ENCODE measurements at places on chromosomes 7 and 10. TPM values are rescaled to one million over a fixed set of nuclear protein-coding genes. Genes with fewer than 3 reads are reported as not detected.

Gene SLIT1
- total RNA-seq, result 0.26 TPM

DNA sequence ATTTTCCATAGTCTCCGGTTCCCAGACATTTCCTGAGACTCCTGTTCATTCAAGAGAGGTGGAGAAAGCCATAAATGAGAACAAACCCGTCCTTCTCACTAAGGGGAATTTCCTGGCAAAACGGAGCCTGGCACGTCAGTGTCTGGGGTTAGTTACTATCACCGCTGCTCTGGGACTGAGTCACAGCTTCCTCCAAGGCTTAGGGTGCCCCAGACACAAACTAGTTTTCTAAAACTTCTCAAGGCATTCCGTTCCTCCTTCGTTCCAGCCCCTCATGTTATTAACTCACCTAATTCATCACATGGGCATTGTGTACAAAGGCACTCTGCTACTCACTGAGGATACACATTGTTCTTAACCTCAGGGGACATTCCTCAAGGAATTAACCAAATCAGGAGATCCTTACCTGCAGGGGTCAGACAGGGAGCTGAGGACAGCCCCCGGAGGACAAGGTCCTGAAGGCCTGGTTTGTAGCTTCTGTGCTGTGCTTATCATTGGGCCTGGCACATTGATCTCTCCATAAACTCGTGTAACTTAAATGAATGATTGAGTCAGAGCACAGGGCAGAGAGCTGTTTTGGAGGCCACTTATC, 103.0 kb upstream of the KLF6 start:
- H3K27ac ChIP-seq, result peak overlapping the region; percentile 94
- no peaks in the 10 kb centered on the region for H3K36me3 ChIP-seq
- DNase-seq, result peak; percentile 83

GRCh38 chr10:2777666-2778355, 289.5 kb upstream of the PFKP start:
- no peak overlapping the region for H3K27ac ChIP-seq
- H3K36me3 ChIP-seq, result no peaks in the 10 kb centered on the region
- no peak overlapping the region for H3K4me3 ChIP-seq

DNA sequence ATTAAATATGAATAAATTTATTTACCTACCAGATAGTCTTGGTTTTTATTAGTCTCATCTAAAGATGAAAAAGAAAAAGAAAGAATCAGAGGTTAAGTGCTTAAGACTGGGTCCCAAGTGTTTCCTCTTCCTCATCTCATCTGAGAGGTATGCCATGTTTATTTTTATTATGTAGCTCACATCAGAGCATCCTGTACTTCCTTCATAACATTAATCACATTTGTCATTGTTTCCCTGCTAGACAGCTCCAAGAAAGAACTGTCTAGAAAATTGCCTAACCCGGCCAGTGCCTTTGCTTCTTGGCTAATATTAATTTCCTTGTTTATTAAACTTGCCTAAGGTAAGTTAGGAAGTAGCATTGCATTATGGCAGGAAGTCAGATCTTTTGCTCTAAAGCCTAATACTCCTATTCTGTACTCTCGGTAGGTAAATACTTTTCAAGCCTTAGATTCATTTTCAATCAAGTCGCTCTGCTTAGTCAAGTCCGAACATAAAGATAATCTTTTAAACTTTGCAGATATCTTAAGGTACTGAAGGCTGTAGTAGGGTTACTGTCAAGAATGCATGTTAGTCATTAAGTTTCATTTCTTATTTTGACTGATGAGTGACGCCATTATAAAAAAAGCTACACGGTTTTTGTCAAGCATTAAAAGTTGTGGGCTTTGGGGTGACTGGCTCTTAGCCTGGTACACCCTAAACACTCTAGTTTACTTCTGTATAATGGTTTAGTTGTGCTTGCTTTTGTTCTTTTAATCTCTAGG, 47.4 kb downstream of the ZMYND11 start:
- no peaks in the 10 kb centered on the region for H3K27me3 ChIP-seq
- H3K4me3 ChIP-seq, result peak overlapping the region; percentile 41
- no peak for DNase-seq
- H3K27ac ChIP-seq, result peak overlapping the region; percentile 66
- peaks cover 9% of the 10 kb centered on the region for H3K4me1 ChIP-seq

Gene SYT15
- total RNA-seq, result 1.3 TPM

DNA sequence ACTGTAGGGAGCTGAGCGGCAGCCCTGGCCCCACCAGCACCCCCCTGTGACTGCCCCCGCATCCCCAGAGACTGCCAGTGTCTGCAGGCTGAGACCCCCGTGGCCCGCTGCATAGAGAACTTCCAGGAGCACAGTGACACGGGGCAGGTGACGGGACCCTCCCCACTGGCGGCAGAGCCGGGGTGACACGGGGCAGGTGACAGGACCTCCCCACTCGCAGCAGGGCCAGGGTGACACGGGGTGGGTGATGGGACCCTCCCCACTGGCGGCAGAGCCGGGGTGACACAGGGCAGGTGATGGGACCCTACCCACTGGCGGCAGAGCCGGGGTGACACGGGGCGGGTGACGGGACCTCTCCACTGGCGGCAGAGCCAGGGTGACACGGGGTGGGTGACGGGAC, 2.3 kb downstream of the GPER1 start:
- peaks cover 9% of the 10 kb centered on the region for H3K4me1 ChIP-seq
- no peak overlapping the region for H3K27ac ChIP-seq
- no peak overlapping the region for H3K4me3 ChIP-seq
- H3K27me3 ChIP-seq, result peaks cover 2% of the 10 kb centered on the region

All from activated CD4-positive, alpha-beta T cell treated with anti-CD3 and anti-CD28 coated beads, Interleukin-2, amount 10 ng/mL, durations not matched to agents 24 days and 14 days (primary cell).